ENCODE measurements at places on chromosomes 7 and 10.
A peak's percentile ranks its signal among the peaks of the same experiment; 100 is the strongest.

- peak; percentile 37 for DNase-seq
These were observed 65.2 kb downstream of the GOLGA7B start for GRCh38 chr10:97914837-97915211.

GRCh38 chr7:128410451-128410753 lies 620 bp upstream of the IMPDH1 start:
- no peak for DNase-seq

GRCh38 chr7:42687211-42688055 lies 224.4 kb downstream of the C7orf25 start:
- no peak for DNase-seq

GRCh38 chr10:50260791-50261281 lies 9.5 kb upstream of the ASAH2 start:
- no peak for DNase-seq

- no peak for DNase-seq
These were observed 210.0 kb upstream of the LRRN3 start for GRCh38 chr7:110880971-110881370.

All from activated gamma-delta T cell treated with anti-CD3 and anti-CD28 coated beads, Interleukin-2, amount 50 U/mL, for 16 hours (primary cell).